ENCODE measurements at places on chromosomes 4 and X.

DNA sequence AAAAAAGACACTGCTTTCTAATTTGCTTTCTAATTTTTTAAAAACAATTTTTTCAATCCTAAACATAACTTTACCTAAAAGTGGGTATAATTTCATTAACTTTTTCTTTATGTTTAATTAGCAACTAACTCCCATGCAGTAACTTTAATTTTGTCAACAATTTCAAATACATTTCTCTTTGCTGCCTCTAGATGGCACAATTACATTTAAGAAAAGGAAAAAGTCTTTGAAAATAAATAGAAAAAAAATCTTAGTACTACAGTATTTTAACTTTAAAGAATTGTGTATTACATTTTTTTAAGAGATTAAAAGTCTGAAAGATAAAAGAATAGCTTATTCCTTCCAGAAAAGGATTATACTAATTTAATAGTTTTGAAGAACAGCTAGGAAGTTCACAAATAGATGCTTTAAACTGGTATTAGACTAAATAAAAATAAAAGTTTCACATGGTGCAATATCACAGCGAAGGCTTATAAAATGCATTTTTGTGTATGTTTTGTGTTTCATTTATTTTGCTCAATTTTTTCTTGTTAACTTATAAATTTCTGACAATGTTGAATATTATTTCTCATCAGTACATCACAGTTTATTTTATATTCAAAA is 105.1 kb downstream of the ADGRA3 start:
- DNase-seq: no peak
- H3K27me3 ChIP-seq: no peaks in the 10 kb centered on the region
- no peaks in the 10 kb centered on the region for H3K4me1 ChIP-seq
- H3K36me3 ChIP-seq: no peaks in the 10 kb centered on the region
- H3K27ac ChIP-seq: no peak overlapping the region

- no peak overlapping the region for H3K4me3 ChIP-seq
- no peak overlapping the region for H3K27ac ChIP-seq
- H3K4me1 ChIP-seq: no peaks in the 10 kb centered on the region
- no peak for DNase-seq
Observed at GRCh38 chrX:30610026-30610425, 32.5 kb upstream of the TASL start.

DNA sequence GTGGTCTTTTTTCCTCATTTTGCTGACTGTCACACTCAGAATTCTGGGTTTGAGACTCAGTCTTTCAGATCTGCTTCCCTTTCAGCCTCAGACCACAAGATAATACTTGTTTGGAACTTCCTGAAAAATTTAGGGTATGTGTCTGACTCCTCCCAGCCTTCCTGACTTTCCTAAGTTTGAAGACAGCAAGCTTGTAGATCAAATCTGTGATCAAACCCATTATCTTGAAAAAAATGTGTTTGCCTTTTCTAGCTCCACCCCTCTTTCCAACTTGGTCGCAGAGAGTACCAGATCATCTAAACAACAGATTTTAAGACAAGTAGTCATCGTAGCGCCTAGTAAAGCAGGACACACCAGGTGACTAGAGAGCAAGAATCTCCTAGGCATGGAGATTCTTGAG is 9.9 kb downstream of the BCAP31 start:
- no peak overlapping the region for H3K27ac ChIP-seq
- H3K4me1 ChIP-seq: peaks cover 6% of the 10 kb centered on the region
- H3K4me3 ChIP-seq: no peak overlapping the region
- H3K36me3 ChIP-seq: peaks cover 3% of the 10 kb centered on the region

DNA sequence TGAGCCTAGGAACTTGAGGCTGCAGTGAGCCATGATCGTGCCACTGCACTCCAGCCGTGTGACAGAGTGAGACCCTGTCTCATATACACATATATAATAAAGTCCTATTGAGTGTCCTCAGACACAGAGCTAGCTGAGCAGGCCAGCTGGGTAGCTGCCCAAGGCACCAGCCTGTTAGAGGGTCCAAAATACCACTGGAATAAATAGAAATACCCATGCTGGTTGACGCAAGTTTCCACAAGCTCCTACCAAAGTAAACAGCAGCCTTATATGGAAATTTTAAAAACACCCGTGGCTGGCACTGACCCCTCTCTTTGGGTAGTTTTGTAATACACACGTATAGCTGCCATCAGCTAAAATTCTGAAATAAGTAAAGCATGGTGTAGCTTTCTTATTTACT is 348.6 kb downstream of the BCOR start:
- no peaks in the 10 kb centered on the region for H3K27me3 ChIP-seq
- peaks cover under 1% of the 10 kb centered on the region for H3K36me3 ChIP-seq
- no peak for DNase-seq
- no peak overlapping the region for H3K27ac ChIP-seq
- H3K4me1 ChIP-seq: peaks cover 5% of the 10 kb centered on the region
- H3K4me3 ChIP-seq: no peak overlapping the region

DNA sequence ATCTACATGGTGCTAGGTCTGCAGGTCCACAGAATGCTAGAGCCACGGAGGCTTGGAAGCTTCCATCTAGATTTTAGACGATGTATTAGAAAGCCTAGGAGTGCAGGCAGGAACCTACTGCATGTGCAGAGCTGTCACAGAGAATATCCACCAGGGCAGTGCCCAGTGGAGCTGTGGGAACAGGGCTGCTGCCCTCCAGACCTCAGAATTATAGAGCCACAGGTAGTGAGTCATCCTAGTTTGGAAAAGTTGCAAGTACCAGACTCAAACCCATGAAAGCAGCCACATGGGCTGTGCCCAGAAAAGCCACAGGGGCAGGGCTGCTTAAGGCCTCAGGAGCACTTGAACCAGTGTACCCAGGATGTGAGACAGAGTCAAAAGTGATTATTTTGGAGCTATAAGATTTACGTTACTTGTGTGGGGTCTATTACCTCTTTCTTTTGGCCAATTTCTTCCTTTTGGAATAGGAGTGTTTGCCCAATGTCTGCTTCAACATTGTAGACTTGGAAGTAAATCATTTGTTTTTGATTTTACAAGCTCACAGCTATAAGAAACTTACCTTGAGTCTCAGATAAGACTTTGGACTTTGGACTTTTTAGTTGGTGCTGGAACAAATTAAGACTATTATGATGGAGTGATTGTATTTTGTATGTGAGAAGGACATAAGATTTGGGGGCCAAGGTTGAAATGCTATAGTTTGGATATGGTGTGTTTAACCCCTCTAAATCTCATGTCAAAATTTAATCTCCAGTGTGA is 143.5 kb upstream of the CHRDL1 start:
- no peak for DNase-seq
- peaks cover 12% of the 10 kb centered on the region for H3K27me3 ChIP-seq
- no peak overlapping the region for H3K4me3 ChIP-seq
- no peaks in the 10 kb centered on the region for H3K36me3 ChIP-seq
- no peak overlapping the region for H3K27ac ChIP-seq

- H3K4me1 ChIP-seq: peaks cover 8% of the 10 kb centered on the region
- peaks cover 4% of the 10 kb centered on the region for H3K36me3 ChIP-seq
- no peak for DNase-seq
- no peak overlapping the region for H3K27ac ChIP-seq
- H3K27me3 ChIP-seq: peaks cover 33% of the 10 kb centered on the region
- H3K4me3 ChIP-seq: no peak overlapping the region
Observed at GRCh38 chr4:94446386-94446785, 5.4 kb upstream of the PDLIM5 start.

DNA sequence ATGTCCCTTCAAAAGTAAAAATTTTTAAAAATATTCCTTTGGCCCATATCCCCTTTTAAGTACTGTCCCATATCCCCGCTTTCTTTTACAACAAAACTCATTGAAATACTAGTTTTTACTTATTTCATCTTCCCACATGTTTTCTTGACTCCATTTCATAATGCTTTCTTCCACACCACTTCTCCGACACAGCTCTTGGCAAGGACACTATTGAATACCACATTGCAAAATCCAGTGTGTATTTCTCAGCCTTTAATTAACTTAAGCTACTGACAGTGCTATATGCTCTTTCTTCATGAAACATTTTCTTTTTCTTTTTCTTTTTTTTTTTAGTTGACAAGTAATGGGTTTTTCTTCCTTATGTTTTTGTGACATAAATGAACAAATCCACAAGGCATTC is 28.8 kb downstream of the PRDM8 start:
- peaks cover 6% of the 10 kb centered on the region for H3K4me1 ChIP-seq
- peaks cover 35% of the 10 kb centered on the region for H3K27me3 ChIP-seq
- no peaks in the 10 kb centered on the region for H3K36me3 ChIP-seq
- no peak overlapping the region for H3K4me3 ChIP-seq
- DNase-seq: no peak
- H3K27ac ChIP-seq: no peak overlapping the region

DNA sequence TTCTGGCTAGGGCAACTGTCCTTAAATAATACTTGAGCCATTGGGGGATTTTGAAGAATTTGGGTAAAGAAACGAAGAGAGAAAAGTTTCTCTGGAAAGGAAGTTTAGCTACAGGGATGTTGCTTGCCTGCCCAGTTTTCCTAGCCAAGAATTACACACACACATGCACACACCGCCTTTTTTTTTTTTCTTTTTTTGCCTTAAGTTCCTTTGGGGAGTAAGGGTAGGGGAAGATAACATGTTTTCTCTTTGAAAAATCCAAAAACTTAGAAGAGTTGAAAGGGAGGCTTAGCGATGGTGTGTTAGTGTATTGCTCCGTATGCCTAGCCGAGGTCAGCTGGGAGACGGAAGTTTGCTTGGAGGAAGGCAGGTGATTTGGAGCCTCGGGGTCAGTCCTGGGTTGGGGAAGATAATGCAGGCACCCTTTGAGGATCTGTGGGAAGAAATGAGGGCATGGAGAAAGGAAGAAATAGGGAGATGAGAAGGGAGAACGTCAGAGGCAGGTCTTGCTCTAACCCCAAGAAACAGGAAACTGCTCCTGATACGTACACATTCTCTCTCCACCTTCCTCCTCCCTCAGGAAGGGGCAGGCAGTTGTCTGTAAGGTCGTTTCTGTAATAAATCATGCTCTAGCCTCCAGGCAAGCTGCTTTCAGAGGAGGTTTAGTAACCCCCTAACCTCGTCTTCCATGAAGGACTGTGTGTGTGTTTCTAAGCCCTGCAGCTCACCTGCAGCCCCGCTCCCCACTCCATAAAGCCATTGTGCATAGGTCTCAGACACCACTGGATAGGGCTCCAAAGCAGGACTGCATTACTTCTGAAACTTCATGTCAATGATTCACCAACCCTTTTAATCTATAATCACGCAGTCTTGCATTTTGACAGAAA is 10.5 kb downstream of the KLF3 start:
- H3K4me1 ChIP-seq: peaks cover 82% of the 10 kb centered on the region
- H3K4me3 ChIP-seq: peak overlapping the region; percentile 84
- no peaks in the 10 kb centered on the region for H3K27me3 ChIP-seq
- peak overlapping the region; percentile 95 for H3K27ac ChIP-seq
- DNase-seq: no peak
- H3K36me3 ChIP-seq: peaks cover 3% of the 10 kb centered on the region

- no peaks in the 10 kb centered on the region for H3K36me3 ChIP-seq
- DNase-seq: no peak
- no peak overlapping the region for H3K27ac ChIP-seq
Observed at GRCh38 chr4:81796790-81797528, 325.3 kb upstream of the RASGEF1B start.

- no peaks in the 10 kb centered on the region for H3K36me3 ChIP-seq
- peaks cover 35% of the 10 kb centered on the region for H3K27me3 ChIP-seq
- no peak for DNase-seq
- peaks cover 3% of the 10 kb centered on the region for H3K4me1 ChIP-seq
- H3K4me3 ChIP-seq: no peak overlapping the region
- no peak overlapping the region for H3K27ac ChIP-seq
Observed at GRCh38 chr4:109295081-109295480, 7.4 kb downstream of the COL25A1 start.

DNA sequence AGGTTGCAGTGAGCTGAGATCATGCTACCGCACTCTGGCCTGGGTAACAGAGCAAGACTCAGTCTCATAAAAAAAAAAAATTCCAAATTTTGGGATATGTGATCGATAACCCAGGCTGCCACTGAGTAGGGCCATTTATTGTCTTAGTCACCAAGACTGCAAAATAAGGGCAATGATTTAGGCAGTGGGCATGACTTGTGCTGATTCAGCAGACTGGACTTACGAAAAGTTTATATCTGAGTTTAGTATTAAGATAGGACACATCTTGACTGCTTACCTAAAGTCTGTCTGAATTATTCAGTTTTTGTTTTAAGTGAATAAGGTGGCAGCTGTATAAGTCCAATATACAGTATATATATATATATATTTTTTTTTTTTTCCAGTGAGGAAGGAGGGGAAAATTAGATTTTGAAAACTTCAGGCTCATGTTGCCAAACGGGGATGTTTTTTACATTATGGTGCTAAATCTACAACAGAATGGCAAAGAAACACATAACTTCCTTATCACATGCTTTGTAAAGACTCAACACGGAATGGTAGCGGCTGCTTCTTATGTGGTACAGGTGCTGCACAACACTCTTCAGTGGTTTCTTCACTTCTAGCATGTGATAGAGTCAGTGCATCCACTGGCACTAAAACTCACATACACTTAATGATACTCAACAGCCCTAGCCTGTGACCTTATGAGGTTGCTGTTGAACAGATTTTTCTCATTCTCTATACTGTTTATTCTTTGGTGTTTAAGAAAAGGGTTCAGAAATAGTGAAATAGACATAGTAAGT is 6.5 kb downstream of the TEX13D start:
- no peaks in the 10 kb centered on the region for H3K27me3 ChIP-seq
- H3K36me3 ChIP-seq: no peaks in the 10 kb centered on the region
- peaks cover 19% of the 10 kb centered on the region for H3K4me1 ChIP-seq
- H3K4me3 ChIP-seq: no peak overlapping the region
- no peak for DNase-seq

DNA sequence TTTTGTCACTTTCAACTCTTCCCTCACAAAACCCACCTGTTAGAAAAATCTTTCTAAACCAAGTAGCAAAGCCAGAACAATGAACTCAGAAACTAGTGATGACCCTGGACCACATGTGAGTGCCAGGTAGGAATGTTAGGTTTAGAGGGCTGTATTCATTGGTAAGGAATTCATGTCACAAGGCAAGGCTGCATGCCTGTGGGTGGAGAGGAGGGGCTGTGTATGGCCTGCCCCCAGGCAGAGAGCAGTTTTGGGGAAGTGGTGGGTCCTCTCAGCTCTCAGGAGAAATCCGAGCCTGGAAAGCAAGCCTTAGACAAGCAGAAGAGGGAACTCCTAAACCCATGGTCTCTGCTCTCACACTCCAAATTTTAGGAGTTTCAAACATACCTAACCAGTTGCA is 2.4 kb downstream of the RNF175 start:
- peaks cover 12% of the 10 kb centered on the region for H3K4me1 ChIP-seq
- H3K27me3 ChIP-seq: peaks cover 47% of the 10 kb centered on the region
- DNase-seq: no peak
- H3K27ac ChIP-seq: no peak overlapping the region
- no peak overlapping the region for H3K4me3 ChIP-seq
- peaks cover 4% of the 10 kb centered on the region for H3K36me3 ChIP-seq

DNA sequence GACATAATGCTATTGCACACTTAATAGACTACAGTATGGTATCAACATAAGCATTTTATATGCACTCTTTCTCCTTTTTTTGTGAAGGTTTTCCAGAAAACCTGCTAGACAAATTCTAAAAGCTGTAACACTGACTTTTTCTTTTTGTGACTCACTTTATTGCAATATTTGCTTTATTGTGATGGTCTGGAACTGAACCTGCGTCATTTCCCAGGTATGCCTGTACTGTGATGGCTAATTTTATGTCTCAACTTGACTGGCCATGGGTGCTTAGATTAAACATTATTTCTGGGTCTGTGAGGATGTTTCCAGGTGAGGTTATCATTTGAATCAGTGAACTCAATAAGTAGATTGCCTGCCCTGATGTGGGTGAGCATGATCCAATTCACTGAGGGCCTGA is 35.5 kb upstream of the LAMP2 start:
- no peaks in the 10 kb centered on the region for H3K36me3 ChIP-seq
- H3K27ac ChIP-seq: no peak overlapping the region
- no peaks in the 10 kb centered on the region for H3K27me3 ChIP-seq
- DNase-seq: no peak
- H3K4me1 ChIP-seq: no peaks in the 10 kb centered on the region

- peaks cover 9% of the 10 kb centered on the region for H3K4me1 ChIP-seq
- H3K27me3 ChIP-seq: no peaks in the 10 kb centered on the region
- peaks cover 5% of the 10 kb centered on the region for H3K36me3 ChIP-seq
- H3K27ac ChIP-seq: no peak overlapping the region
- DNase-seq: no peak
Observed at GRCh38 chrX:57137501-57137900, 304 bp upstream of the SPIN2A start.

All from T-helper 17 cell (primary cell).